ENCODE measurements at places on chromosomes 11 and 22.
A peak's percentile ranks its signal among the peaks of the same experiment; 100 is the strongest.

DNA sequence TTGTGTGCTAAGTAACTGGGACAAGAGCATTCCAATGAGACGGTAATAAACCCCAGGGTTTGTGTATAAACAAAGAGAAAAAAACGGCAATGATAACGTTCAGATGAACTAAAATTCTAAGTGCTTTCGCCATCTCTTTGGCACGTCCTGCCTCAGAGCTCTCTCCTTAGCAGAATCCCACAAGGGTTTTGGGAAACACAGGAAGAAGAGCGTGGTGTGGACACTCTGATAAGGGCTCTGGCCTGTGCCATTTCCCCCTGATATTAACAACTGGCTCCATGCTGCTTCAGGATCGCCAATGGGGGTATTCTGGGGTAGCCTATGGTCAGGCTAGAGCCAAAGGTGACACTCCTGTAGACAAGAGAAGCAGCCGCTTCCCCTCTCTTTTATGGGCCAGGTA lies 18.4 kb downstream of the ABCC8 start:
- DNase-seq, result no peak

DNA sequence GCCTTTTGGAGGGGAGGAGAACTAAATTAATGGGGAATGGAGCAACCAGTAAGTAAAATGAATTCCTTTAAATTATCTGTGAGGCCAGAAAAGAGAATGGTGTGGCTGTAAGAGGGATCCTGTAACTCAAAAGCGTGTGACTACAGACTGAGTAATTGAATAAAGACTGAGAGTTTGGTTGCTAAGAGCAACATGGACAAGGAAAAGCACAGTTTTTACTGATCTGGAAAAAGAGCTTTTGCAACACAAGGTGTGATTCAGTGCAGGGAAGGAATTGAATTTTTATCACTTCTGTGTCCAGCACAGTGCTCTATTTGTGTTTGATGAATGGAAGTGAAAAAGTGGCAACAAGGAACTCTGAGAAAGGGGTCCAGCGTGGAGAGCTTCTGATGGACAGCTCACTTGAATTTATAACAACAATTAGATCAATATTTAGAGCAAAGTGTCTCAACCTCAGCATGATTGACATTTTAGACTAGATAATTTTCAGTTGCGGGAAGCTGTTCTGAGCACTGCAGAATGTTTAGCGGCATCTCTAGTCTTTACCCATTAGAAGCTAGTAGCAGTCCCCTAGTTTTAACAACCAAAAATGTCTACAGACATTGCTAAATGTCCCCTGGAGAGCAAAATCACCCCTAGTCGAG lies 202.8 kb upstream of the BDNF start:
- DNase-seq, result peak; percentile 12

DNA sequence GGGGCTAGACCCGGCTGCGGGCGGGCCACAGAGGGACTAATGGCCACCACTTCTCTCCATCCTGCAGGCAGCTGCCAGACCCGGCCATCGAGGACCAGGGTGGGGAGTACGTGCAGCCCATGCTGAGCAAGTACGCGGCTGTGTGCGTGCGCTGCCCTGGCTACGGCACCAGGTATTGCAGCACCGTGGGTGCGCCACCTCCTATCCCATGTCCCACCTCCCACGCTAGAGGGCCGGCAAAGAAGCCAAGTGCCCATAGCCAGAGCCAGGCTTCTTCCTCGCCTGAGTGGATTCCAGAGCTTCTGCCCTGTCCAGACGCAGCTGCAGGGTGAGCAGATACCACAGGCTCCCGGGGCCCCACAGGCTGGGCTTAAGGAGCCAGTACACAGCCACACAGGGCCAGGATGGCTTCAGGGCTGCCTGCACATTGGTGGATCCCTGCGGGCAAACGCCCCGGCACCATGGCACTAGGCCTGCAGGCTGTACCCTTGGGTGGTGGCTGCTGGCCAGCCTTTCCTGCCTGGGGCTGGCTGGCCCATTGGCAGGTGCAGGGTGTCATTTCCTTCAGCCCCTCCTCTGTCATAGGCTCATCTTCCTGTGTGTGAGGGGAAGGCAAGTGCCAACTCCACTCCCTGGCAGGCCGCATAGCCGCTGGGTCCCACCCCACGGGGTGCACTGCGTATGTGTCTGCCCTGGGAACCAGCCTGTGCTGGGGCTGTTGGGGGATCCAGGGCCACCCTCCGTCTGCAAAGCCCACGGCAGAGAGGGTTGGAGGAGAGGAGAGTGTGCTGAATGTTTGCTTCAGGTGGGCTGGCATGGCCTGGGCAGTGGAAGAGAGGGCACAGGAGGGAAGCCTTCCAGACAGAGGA lies 16.5 kb upstream of the DGCR8 start:
- DNase-seq, result no peak

DNA sequence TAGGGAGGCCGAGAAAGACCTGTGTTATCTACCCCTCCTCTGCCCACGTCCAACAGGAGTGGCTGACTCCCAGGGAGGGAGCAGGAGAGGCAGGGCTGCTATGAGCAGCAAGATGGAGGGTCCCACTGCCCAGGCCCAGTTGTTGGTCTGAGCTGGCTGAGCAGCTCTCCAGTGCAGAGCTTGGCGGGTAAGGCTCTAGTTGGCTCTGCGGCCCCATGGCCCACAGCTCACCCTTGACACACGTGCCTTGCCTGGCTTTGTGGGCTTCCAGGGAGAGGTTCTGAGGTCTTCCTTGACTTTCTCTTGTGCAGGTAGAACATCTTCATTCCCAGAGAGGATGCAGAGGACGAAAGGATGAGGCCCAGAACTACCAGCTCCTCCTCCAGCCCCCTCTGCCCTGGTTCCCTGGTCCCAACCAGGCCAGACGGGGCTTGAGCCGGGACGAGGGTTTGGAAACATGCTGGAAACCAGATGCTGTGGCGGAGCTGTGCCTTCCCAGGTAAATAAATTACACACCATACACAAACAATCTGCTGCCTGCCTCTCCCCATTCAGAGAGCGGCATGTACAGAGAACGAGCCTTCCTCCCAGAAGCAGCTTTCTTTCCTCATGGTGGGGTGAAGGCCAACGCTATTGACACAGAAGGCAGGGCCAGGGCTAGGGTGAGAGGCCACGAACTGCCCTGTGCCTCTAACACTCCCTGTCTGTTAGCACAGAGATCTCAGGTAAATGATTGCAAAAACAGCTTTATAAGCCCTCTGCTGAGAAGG lies 48.1 kb downstream of the DSCAML1 start:
- no peak for DNase-seq

- no peak for DNase-seq
Observed at GRCh38 chr22:17845790-17846189, 71.5 kb upstream of the BID start.

GRCh38 chr11:72901374-72901773 lies 87.2 kb downstream of the ATG16L2 start:
- no peak for DNase-seq

DNA sequence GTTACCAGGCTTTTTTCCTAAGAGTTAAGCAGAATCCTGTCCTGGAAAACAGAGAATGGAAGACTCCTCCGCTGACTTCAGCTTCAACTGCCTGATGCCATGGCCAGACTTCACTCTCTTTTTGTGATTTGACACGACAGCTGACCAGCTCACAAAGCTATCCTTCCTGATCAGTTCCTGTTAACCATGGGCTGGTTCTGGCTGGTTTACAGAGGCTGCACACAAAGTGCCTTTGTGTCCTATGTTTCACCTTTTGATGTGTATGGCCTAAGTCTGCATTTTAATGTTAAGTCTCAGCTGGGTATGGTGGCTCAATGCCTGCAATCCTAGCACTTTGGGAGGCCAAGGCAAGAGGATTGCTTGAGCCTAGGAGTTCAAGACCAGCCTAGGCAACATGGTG lies 11.1 kb downstream of the FOLR3 start:
- DNase-seq, result no peak

DNA sequence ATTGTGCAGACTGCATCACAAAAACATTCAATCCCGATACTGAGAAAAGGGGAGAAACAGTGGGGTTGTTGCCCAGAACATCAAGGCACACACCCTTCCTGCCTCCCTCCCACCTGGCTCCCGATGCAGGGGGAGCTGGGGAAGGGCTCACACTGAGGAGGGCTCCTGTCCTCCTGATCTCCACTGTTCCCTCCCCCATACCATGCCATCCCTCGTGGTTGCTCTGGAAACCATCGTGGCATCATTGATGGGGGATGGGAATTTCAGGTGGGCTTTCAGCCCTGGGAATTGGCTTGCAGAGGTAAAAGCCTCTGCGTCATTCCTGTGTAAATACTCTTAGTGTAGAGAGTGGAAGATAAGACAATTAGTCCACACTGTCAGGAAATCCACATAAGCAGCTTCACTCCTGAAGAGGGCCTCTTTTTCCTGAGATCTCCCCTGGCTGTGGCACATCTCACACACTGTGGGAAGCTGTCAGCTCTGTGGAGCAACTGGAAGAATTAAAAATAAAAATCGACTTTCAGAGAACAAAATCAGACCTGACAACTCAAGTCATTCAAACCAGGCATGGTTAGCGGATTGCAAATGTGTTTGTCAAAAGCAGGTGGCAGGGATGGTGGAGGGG lies 176.0 kb downstream of the CHST1 start:
- no peak for DNase-seq

- DNase-seq, result no peak
Observed at GRCh38 chr22:24235315-24235714, 9.6 kb downstream of the GGT5 start.

GRCh38 chr11:85279267-85279666 lies 347.9 kb downstream of the DLG2 start:
- no peak for DNase-seq

DNA sequence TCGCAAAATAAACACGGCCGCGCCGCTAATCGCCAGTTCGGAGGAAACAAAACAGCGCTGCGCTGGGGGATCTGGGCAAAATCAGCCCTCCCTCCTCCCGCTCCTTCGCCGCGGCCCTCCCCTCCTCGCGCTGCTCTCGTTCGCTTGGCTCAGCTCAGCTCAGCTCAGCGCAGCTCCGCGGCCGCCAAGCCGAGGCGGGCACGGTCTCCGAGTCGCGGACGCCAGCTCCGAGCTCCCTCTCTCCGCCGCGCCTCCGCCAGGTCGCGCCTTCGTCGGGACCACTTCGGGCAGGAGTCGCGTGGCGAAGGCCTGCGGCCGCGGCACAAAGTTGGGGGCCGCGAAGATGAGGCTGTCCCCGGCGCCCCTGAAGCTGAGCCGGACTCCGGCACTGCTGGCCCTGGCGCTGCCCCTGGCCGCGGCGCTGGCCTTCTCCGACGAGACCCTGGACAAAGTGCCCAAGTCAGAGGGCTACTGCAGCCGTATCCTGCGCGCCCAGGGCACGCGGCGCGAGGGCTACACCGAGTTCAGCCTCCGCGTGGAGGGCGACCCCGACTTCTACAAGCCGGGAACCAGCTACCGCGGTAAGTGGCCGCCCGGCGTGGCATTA lies at the start of gene SPON1:
TSS of gene SPON1 (plus strand) at position 162 of the 607 bp plus-strand sequence. CDS start at position 344, 182 bp downstream.
- DNase-seq, result no peak

DNA sequence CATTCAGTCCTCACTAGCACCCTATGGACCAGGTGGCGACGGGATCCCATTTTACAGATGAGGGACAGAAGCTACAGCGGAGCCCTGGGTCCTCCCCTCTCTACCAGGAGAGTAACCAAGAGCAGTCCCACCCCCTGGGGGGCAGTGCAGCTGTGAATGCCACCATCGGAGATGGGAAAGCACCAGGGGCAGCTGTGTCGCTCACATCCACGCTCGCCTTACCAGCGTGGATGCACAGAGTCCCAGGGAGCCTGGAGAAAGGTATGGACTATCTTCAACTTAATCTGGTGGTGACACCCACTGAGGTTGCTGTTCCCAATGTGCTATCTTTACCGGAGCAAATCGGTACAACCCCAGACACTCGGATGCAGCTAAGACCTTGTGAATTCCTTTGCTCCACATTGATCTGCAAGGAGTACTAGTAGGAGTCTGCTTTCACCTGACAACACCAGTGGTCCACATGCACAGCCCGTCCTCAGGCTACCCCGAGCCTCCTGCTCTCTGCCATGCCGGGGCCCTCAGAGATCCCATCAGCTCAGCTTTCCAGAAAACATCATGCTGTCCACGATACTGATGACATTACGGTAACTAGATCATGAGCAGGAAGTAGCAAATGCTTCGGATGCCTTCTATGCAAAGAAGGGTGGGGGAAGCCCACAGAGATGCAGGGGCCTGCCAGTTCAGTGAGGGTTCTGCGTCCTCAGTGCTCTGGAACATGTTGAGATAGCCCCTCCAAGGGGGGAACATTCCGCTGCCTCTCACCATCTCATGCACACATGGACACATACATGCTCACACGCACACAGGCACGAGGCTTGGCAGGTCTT lies 126.0 kb downstream of the CTTN start:
- no peak for DNase-seq

- DNase-seq, result no peak
Observed at GRCh38 chr22:28143241-28143865, 224.3 kb upstream of the PITPNB start.

- DNase-seq, result no peak
Observed at GRCh38 chr22:25327018-25327755, 107.7 kb downstream of the CRYBB2 start.

DNA sequence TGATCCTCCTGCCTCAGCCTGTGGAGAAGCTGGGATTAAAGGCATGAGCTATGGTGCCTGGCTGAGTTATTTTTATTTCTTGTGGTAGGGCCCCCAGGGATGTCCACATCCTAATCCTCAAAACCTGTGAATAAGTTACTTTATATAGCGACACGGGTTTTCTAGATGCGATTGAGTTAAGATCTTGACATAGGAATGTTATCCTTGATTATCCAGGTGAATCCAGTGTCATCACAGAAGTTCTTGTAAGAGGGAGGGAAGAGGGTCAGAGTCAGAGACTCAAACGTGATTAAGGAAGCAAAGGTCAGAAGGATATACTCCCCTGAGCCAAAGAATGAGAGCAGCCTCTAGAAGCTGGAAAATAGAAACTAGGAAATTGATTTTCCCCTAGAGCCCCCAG lies 117.8 kb downstream of the INSC start:
- DNase-seq, result no peak

DNA sequence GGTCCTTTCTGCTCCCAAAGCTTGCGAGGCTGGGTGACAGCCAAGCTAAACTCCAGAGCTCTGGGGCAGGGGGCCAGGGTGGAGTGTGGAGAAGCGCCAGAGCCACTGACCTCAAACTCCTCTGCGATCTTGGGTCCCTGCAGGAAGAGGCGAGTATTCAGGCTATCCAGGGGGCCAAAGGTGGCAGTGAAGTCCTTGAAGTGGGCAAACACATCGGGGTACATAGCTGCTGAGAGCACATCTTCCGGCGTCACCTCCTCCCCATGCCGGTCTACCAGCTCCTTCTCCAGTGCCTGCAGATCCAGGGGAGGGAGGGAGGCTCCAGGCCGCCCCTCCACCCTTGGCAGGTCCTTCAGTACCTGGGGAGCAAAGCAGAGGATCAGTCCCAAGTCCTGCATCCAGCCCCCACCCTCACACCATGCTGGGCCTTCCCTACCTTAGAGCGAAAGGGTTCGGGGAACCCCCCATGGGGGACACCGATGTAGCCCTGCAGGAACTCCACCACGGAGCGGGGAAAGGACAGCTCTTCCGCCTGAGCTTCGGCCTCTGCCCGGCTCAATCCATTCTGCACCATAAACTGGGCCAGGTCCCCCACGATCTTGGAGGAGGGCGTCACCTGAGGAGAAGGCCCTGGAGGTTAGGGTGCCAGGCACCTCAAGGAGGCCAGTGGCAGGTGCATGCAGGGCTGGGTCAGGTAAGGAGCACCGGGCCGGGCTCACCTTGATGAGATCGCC lies 6.4 kb downstream of the RCE1 start:
- DNase-seq, result no peak

- DNase-seq, result peak; percentile 64
Observed at GRCh38 chr11:70397983-70398833, at the start of gene CTTN. CTTN (plus strand) TSS chr11:70398529; CDS start chr11:70407298, 8,769 bp downstream.

All from fibroblast of the conjunctiva (primary cell).